ENCODE measurements at places on chromosomes 4 and X.
A peak's percentile ranks its signal among the peaks of the same experiment; 100 is the strongest.

DNA sequence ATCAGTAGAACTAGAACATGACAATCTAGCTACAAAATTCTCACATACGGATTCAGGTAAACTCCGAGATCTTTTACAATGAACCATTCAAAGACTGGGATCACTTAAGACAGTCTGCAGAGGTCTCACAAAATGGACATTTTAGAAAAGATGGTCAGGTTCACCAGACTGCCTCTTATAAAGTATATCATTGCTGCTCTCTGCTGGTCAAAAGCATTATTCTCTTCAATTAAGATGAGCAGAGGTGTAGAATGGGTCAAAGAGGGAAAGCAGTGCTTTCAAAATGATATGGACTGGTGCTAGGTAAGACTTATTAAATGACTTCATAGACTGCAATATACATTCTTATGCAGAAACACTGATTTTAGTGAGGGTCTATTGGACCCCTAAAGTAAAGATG, 434.7 kb downstream of the PACRGL start:
- DNase-seq: peak; percentile 24

- DNase-seq: no peak
Measured at GRCh38 chr4:93384241-93384640, 444.3 kb upstream of the ATOH1 start.

- no peak for DNase-seq
Measured at GRCh38 chr4:168588916-168589531, 92.2 kb downstream of the PALLD start.

GRCh38 chrX:39070009-39070408, 268.8 kb downstream of the MID1IP1 start:
- no peak for DNase-seq

- DNase-seq: no peak
Measured at GRCh38 chr4:13766761-13767540, 139.4 kb upstream of the BOD1L1 start.

DNA sequence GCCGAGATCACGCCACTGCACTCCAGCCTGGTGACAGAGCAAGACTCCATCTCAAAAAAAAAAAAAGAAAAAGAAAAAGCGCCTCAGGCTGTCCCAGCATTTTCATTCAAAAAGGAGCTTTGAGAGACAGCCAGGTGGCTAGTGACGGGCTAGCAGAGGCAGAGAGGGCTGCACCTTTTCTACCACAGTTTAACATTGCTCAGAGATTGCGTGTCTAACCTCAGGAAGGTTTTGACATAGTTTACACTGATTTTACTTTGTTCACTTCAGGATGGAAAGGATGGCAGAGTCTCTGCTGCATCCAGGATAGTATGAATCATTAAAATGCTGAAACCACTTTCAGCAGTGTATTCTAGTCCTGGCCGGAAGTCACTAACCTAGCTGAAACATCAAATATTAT, 28.1 kb downstream of the ZFP42 start:
- no peak for DNase-seq

GRCh38 chr4:72529148-72529822, 39.7 kb downstream of the ADAMTS3 start:
- no peak for DNase-seq

DNA sequence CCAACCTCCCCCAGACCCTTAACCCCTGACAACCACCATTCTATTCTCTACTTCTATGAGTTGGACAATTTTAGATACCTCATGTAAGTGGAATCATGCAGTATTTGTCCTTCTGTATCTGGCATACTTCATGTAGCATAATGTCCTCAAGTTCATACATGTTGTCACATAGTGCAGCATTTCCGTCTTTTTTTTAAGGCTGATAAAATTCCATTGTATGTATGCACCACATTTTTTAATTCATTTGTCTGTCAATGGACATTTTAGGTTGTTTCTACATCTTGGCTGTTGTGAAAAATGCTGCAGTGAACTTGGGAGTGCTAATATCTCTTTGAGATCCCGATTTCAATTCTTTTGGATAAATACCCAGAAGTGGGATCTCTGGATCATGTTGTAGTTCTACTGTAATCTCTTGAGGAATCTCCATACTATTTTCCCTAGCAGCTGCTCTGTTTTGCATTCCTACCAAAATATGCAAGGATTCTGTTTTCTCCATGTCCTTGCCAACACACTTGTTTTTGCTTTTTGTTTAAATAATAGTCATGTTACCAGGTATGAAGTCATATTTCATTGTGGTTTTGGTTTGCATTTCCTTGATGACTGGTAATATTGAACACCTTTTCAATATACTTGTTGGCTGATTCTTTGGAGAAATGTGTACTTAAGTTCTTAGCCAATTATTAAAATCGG, 48.8 kb upstream of the ADAD1 start:
- no peak for DNase-seq

DNA sequence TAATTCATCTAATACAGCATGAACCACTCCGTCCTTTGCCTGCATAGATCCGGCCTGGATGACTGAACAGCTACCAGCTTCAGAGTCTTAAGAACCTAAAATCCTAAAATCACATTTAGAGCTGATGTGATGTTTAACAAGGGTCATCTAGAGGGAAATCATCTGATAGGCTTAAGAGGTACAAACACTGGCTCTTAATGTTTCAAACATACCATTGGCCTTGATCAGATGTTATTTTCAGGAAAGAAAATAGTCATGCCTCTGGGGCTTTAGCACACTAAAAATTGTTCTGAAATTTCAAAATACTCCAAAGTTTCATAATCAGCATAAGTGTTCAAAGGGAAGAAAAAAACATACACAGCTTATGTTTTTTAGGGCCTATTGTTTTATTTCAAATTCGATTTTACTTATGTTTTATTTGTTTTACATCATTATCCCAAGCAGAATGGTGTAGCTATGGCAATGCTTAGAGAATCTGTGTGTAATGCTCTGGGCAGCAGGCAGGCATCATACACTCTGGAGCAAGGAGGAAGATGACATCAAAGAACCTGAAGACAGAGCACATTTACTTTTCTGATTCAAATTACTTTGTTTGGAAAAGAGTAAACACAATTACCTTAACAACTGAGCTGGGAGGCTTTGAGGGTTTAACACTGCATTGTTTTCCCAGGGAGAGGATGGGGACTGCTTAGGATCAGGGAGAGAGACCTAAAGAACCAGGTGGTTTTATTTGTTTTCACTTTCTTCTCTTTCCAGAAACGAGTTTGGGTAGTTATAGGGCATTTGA, 25.3 kb upstream of the LEF1 start:
- no peak for DNase-seq

DNA sequence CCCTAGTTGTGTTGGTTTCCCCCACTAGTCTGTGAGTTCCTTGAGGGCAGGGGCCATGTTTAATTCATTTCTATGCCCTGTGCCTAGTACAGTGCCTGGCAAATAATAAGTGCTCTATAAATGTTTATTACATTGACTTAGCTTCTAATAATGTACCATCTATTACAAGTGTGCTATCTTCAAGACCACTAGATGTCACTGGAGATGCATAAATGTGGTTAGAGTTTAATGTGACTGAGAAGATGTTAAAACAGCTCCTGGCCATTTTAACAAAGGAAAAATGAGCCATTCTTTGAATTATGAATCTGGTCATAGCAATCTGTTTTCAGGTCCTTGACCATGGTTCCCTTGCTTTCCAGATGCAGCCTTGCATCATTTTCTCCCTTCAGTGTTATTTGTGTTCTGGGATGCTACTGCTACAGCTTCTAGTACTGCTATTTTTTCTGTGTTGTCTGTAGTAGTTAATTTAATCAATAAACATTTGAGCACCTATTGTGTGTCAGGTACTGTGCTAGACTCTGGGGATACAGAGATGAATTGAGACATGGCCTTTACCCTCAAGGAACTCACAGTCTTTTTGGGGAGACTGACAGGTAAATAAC, 43.2 kb downstream of the SLC9A6 start:
- peak; percentile 1 for DNase-seq

DNA sequence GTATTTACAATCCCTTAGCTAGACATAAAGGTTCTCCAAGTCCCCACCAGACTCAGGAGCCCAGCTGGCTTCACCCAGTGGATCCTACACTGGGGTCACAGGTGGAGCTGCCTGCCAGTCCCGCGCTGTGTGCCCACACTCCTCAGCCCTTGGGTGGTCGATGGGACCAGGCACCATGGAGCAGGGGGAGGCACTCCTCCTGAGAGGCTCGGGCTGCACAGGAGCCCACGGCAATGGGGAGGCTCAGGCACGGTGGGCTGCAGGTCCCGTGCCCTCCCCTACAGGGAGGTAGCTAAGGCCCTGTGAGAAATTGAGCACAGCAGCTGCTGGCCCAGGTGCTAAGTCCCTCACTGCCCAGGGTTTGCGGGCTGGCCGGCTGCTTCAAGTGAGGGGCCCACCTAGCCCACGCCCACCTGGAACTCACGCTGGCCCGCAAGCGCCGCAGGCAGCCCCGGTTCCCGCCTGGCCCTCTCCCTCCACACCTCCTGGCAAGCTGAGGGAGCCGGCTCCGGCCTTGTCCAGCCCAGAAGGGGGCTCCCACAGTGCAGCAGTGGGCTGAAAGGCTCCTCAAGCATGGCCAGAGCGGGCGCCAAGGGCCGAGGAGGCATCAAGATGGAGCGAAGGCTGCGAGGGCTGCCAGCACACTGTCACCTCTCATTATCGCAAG, 113.9 kb downstream of the PRDM5 start:
- no peak for DNase-seq

GRCh38 chr4:62899646-62900364, 1509.4 kb downstream of the TECRL start:
- DNase-seq: no peak

DNA sequence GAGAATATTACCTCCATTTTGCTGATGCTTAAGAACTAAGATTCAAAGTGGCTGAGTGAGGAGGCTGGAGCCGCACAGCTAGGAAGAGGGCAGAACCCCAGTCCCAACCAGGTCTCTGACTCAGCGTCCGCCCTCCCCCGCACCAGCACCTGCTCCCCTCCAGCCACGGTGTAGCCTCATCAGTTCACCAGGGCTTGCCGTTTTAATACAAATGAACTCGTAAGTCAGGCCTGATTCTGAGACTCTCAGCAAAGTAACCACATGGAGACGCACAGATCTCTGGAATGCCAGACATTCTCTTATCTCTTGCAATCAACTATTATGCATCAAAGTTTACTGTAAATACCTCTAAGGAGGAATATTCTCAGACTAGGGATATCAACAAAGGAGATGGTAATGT, 52.4 kb downstream of the ENPP6 start:
- no peak for DNase-seq

- DNase-seq: no peak
Measured at GRCh38 chr4:58760737-58761136, 1650.6 kb upstream of the IGFBP7 start.

- no peak for DNase-seq
Measured at GRCh38 chrX:8204169-8204935, 33.3 kb upstream of the VCX2 start.

- no peak for DNase-seq
Measured at GRCh38 chr4:98516042-98516440, 142.4 kb downstream of the TSPAN5 start.

GRCh38 chr4:22430626-22431025, 85.2 kb downstream of the ADGRA3 start:
- DNase-seq: no peak

GRCh38 chr4:163473130-163473529, 424 bp downstream of the TKTL2 start:
- DNase-seq: no peak

DNA sequence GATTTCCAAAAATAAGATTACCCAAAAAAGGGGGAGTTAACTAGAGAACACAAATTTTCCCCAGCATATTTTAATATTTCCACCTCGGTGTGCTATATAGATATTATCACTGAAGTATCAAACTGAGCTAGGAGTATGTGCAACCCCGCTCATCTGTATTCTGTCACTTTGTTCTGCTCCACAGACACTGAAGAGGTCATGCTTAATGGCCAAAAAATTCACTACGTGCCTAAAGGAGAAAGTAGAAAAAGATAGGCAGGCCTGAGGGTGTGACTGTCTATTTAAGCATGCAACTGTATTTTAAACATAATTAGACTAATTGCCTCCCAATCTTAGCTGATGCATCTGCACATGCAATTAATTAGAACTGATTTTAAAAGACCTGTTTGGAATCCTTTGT, 24.5 kb downstream of the SH3RF1 start:
- DNase-seq: no peak

DNA sequence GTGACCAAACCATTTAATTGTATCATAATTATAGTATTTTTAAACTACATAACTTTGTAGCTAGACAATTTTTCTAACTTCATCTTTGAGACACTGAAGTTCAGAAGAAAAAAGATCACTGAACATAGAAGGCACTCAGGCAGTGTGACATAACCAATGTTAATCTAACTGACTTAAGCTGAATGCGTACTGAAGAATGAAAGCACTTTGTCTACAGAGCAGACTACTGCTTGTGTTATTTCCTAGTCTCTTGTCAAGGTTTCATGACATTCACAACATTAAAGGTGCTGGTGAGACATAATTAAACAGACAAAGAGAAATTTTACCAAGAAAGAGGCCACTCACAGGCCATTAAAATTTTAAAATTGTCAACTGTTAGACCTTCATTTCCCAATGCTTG, 13.5 kb downstream of the AMMECR1 start:
- no peak for DNase-seq

DNA sequence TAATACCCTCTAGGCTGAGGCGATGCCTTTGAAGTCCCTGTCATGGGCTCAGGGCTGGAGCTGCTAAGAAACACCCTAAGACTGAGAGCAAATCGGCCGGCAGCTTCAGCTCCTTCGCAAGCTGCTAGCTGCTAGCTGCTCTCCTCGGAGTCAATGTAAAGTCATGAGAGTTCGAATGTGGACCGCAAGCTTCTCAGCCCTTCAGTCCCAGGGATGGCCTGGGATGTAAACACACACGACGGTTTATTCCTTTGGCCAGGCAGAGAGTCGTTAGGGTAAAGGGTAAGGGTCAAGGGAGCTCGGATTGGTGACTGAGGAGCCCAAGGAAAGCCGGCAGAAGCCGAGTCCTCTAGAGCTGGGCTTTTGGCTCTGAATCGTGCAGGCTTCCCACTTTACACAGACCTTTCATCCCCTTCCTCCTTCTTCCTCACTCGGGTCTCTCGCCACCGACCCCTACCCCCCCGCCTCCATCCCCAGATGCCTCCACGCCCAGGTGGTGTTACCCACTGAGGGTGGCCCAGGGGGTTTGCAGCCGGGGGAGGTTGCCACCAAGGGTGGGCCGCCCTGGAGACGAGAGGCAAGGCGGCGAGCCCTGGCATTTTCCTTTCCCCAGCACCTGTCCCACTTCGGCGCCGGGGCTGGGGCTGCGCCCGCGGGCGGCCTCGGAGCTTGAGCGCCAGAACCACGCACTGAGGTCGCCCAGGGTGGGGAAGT, 3.1 kb upstream of the BCORL1 start:
- no peak for DNase-seq

DNA sequence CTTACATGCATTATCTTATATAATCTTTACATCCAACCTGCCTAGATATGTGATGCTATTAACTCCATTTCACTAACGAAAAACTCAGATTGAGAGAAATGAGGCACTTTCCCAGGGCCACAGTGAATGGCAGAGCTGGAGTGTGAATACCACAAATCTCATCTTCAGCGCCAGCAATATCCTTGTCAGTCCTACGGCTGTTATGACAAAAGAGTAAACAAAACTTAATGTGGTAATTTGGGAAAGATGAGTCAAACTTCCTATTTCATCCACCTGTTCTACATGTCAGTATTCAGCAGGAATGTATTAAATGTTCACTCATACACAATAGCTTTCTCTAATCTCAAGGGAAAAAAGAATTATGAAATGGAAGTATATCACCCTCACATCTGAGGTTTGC, 56.9 kb downstream of the FAT1 start:
- DNase-seq: no peak

Measured in NCI-H1092 (cell line).